Non-pigmented ciliary epithelial cell (primary cell): ENCODE measurements at places on chromosomes 16 and 17.

DNA sequence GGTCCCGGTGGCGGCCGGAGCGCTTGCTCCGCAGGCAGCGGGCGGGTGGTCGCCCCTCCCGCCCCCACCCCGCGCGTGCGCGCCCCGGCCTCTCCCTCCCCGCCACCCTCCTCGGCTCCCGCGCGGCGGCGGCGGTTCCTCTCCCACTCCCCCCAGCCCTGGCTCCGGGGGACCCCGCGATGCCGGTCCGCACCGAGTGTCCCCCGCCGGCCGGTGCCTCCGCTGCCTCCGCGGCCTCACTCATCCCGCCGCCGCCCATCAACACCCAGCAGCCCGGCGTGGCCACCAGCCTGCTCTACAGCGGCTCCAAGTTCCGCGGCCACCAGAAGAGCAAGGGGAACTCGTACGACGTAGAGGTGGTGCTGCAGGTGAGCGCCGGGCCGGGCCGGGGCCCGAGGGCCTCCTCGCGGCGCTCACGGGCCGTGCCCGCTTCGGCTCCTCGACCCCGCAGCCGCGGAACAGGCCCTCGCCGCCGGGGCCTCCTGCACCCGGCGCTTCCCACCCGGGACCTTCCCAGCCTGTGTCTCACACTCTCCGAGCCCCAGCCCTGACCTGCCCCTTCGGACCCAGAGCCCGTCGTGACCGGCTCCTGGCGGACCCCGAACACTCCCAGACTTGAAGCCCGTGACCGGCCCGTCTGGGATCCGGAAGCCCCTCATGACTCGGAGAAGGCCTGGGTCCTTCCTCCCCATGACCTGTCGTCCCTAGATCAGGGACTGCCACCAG, 490 bp downstream of the GID4 start:
- no peak for DNase-seq

DNA sequence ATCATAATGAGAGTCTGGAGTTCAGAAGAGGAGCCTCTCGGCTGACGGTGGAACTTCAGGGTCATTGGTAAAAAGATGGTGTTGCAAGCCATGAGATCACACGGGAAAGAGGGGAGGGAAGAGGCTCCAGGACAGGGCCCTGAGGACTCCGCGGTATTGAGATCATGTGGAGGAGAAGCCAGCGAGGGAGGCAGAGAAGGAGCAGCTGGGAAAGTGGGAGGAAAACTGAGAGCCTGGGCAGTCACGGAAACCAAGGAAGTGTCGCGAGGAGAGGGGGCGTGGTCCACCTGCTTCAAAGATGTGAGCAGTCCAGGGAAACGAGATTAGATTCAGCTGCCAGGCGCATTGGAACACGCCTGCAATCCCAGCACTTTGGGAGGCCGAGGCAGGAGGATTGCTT, 27.7 kb upstream of the SBK1 start:
- no peak for DNase-seq

- no peak for DNase-seq
Observed at GRCh38 chr17:8053600-8053999, 14.7 kb downstream of the ALOX15B start.

DNA sequence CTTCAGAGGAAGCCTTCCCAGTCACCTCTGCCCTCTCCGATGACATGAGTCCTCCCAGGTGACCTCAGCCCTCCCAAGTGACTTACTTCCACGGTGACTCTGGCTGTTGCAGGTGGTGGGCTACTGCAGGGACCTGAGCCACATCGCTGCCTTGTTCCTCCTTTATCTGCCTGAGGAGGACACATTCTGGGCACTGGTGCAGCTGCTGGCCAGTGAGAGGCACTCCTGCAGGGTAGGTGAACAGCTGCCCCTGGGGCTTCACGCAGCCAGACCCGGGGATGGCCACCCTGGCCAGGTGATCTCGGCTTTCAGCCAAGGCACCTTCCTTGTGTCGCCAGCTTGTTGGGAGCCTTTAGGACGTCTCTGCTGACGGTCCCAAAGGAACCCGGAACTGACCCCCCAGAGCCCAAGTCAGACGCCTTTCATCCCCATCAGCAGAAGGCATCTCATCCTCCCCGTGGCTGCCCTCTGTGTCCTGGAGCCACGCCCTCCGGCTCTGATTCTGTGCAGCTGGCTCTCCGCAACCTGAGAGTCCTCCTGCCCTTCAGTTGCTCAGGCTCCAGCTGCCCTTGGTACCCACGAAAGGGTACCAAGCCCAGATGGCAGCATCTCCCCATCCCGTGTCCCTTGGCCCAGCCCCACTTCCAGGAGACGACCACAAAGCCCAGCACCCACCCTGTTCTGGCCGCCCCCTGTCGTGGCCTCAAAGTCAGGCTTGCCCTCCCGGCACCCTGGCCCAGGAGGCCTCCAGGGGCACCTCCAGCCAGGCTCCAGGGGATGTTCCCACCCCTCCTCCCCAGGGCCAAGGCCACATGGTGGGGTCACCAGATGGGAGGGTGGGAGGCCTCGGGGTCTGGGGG, 81.7 kb downstream of the GOSR1 start:
- DNase-seq = no peak

DNA sequence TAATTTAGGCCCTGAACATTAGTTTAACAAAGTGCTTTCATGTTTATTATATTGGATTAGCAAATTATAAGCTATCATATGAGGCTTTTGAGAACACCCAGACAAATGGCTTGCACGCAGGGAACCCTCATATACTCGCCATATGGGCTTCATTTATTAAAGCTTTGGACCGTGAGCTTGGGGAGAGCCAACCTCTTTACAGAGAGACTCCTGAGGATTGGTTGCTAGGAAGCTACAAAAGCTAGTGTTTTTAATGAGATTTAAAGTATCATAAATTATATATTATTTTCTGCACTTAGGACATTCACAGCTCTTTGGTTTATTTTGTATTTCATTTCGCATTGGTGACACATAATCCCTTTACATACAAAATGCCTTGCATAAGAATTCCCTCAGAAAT, 193.8 kb upstream of the TOX3 start:
- DNase-seq = no peak

- no peak for DNase-seq
Observed at GRCh38 chr17:75764417-75764710, 628 bp downstream of the GALK1 start.

GRCh38 chr17:56785997-56786680, 47.6 kb downstream of the C17orf67 start:
- no peak for DNase-seq

DNA sequence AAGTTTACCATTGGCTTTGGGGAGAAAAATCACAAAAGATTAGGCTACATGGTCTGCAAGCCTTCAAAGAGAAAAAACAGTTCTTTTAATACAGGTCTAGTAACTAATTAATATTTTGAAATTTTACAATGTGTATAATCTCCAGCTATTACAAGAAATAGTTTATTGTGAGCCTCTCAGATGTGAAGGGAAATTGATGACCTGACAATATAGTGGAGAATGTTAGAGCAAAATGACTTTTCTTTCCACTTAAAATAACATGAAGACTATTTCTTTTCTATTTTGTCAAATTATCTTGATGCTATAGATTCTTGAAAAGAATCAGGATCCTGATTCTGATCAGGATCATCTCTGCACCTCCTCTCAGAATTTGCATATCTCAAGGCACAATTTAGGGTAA, 362.3 kb downstream of the PMP22 start:
- DNase-seq = no peak

DNA sequence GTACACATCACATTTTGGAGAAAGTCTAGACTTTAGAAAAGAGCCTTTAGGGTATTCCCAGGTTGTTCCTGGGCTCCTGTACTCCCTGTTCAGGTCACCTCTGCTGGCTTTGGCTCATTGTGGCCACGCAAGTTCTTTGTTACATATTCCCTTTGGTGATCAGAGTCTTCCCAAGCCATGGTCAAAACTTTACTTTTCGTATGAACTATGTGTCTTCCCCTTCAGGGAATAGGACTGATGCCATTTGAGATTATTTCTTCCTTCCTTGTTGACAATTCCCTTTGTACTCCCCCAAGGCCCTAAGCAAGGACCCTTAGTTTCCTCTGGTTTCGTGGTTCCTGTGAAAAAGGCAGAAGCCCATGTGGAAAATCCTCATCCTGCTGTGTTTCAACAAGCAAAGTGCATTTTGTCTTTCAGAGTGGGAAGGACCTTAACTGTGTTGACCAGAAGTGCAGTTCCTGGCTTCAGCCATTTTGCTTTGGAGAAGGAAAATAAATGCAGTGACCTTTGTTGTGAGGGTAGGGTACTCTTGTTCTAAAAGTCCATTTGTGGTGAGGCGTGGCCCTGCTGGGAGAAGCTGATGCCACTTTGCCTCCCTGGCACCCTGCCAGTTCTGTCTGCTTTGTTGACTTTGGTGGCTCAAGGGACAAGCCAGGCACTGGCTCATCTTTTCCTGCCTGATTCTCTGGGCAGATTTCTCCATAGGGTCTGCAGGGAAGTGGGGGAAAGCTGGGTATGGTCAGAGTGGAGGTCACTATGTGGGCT, 55.1 kb downstream of the ZNRF1 start:
- no peak for DNase-seq

DNA sequence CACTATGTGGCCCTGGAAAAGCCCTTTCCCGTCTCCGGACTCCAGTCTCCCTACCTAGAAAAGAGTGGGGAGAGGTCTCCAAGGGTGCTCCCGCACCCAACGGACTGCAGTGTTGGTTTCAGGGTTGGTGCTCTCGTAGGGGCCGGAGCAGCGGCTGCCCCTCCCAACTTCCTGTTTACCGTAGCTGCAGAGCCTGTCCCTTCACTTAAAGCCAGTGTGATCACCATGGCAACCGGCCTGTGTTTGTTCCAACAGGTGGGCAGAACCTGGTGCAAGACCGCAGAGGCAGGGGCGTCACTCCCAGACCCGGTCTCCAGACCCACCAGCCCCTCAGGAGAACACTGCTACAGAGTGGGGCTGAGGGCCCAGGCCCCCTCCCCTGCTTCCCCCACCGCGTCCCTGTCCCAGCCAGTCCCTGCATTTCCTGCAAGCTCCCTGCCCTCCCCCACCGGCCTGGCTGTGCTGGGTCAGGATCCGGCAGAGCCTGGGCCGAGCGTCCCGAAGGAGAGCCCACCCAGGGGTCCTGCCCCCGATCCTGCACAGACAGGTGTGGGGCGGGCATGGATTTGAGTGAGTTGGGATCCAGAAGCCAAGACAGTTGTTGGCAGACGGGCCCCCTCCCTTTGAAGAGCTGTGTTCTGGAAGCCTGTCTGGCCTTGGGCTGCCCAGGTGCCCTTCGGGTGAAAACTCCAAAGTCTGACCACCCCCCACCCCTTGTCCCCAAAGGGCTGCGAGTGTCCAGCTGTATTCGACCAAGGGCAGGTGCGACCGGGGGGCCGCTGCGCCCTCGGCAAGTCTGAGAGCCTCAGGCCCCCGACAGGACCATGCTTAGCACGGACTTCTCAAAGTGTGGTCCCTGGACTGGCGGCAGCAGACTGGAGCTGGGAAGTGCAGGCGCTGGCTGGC, 1.5 kb upstream of the BAIAP3 start:
- DNase-seq = no peak

DNA sequence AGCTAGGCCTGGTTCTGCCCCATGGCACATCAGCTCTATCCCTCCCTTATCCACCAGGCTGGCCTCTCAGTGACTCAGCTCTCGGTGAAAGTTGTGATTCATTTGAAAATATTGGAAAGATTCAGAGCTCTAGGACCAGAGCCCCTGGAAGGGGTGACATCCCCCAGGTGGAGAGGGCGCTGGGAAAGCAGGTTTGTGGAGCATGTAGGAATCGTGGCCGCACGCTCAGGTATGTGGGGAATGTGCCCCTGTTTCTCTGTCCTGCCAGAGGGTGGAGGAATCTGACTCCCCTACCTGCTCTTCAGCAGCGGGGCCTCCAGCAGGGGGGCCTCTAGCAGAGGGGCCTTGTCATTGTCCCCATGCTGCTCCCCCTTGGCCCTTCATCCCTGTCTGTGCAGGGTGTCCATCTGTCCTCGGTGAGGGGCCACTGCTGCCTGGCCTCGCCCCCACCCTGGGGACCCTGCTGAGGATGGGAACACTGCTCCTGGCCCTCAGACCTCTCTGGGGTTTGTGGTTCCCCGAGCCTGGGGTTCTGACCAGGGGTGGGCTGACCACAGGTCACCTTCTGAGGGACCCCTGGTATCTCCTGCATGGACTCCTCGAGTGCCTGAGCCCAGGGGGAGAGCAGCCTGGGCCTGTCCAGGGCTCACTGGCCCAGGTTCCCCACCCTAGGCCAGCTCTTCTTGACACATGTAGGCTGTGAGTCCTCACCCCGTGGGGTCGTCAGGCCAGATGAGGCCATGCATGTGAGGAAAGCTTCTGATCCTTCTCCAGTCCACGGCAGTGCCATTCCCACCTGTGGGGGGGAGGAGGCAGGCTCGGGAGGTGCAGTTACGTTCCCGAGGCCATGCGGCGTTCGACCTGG, 47.5 kb downstream of the NT5M start:
- peak; percentile 8 for DNase-seq

DNA sequence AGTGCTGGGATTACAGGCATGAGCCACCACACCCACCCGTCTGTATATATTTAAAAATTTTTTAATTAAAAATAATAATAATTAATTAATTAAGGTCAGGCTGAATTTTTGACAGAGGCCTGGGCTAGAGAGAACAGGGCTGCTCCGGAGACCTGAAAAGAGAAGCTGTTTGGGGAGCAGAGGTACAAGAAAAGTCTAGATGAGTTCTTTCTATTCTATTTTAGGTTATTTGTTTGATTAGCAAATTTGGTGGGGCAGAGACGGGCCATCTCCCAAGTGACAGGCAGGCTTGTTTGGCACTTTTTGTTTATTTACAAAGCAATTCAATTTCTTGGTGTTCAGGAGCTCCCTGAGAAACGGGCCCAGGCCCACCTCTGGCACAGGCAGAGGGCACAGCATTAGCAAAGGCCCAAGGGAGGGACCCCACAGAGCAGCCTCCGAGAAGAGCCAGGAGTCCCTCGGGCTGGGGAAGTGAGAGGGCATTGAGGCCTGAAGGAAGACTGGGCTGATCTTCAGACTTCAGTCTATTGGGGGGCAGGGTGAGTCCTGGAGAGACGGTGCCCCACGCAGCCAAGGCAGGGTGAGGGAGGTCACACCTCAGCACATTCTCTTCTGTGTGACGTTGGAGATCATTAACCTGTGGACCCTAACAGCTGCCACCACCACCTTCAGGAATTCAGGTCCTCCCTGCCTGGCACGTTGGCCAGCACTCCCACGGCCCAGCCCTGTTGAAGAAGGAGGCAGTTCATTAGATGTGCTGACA, 10.8 kb upstream of the RIPOR1 start:
- no peak for DNase-seq

DNA sequence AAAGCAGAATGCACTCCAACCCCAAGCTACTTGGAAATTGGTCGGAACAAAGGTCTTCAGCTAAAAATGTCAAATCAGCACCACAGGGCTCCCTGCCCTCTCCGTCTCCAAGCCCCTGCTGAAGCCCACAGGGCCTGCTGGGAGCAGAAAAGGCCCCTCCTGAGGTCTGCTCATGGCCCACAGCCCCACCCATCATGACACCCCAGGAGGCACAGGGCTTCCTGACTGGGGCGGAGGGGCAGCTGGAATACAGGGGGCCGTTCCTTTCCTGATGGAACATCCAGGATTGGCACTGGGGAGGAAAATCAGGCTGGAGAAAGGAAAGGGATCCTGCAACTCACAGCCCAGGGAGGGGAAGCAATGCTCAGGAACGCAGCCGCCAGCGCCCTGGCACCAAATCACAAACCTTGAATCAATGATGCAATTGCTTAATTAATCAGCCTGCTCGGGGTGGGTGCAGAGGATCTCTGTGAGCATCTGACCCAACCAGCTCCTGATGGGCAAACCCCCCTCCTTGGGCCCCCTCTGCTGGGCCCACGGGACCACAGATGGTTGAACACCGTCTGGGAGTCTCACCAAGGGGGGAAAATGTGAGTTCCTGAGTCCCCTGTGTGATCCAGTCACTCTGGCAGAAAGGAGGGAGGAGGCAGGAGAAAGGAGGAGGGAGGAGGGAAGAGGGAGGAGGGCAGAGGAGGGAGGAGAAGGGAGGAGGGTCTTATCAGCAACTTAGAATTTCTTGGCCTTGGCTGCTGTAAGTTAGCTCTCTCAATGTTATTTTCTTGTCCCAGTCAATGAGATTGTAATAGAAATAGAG, 155.5 kb downstream of the ZNF423 start:
- no peak for DNase-seq
